ENCODE measurements at places on chromosomes 3 and 15.

GRCh38 chr3:35936571-35936970, 297.2 kb downstream of the ARPP21 start:
- no peak for DNase-seq

DNA sequence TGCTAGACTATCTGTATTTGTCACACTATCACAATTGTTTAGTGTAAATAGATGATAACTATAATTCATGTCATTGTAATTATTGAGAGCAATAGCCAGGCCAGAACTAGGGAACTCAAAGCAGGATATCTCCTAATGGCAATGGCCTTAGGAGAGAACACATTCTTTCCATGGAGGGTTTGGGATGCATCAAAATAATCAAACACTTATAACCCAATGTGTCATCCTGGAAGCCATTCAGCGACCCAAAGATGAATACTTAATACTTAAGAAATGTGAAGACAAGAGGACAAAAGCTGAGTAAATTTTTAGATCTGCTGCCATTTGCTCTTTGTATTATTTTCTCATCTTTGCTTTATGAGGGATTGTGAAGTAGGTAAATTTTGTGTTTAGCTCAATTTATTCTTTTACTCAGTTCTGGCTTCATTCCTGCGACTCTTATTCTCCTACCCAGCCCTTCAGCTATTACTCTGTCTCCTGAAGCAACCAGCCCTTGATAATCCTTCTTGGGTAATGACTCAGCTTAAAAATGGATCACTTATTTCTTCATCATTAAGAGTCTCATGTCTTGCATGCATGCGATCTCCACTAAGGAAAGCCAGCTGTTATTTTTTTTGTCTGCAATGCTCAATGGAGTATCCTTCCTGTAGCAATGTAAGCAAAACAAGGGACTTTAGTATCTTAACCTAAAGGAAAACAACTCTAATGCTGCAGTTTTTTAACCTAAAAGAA, 2.0 kb downstream of the OR4F15 start:
- no peak for DNase-seq

DNA sequence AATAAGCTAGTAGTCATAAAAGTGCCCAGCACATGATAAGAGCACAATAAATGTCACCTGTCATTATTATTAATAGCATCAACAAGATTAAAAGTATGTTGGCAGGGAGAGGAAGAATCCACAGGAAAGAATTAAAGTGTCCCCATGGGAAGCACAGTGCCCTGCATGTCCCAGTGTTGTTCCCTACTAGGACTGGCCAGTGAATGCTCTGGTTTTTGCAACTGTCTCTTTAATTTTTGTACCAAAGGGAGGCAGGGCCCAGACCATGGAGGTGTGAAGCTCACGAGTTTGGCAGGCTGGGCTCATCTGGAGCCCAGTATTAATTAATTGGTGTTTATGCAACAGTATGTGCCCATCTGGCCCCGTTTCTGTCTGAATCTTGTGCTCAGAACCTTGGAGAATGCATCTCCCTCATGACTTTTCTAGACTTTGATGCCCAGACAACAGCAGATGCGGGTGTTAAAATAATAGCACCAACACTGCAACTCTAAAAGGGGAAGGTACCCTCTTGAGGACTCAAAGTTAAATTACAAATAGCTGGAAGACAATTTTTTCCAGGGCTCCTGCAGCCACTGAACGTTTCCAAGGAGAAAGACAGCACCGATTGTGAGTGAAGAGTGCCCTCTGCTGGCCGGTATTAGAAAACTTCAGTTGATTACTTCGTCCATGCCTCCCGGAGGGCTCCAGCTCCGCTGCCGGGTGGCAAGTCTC, 71.9 kb upstream of the SPATA12 start:
- DNase-seq = peak; percentile 78

DNA sequence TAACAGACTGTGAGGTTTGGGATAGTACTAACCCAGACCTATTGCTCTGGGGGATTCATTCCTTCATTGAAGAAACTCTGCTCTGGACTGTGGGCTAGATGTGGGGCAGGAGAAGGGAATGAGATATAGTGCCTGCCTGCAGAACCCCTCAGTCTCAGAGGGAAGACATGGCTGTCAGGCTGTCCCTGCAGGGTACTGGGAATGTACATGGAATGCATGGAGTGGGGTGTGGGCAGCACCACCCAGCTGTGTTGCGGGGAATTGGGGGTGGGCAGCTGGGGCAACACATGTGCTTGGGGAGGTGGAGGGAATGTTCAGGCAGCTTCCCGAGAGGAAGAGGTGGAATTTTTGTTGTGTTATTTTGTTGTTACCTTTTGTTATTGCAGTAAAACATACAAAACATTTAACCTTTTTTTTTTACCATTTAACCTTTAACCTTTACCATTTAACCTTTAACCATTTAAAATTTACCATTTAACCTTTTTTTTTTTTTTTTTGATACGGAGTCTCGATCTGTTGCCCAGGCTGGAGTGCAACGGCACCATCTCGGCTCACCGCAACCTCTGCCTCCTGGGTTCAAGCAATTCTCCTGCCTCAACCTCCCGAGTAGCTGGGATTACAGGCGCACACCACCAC, 7.3 kb downstream of the PAQR5 start:
- DNase-seq = no peak

DNA sequence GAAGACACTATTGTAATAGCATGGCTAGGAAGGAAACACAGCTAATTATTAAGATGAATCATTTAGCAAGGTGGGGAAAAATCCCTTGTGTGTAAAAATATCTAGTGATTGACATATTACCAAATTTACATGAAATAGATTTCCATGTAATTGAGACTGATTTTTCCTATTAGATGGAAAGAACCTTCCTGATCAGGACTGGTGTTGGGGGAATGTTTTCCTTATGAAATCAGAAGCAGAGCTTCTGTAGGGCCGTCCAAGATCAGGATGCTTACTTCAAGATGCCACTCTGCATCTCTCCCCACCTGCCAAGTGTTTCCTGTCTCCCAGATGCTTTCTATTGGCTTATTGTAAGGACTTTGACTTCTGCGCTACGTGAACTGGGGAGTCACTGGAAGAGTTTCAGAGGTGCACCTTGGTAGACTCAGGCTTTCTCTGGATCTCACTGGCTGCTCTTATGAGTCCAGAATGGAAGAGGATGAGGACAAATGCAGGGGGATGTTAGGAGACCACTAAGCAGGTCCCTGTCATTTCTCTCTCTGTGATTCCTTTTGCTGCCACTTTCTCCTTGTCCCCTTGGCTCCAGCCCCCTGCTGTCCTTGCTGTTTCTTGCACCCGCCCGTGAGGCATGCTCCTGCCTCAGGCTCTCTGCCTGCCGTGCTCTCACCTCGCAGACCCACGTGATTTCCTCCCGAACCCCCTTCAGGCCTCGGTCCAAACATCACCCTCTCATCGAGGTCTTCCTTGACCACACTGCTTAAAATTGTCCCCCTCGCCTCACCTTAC, 30.1 kb downstream of the BTD start:
- DNase-seq = no peak

DNA sequence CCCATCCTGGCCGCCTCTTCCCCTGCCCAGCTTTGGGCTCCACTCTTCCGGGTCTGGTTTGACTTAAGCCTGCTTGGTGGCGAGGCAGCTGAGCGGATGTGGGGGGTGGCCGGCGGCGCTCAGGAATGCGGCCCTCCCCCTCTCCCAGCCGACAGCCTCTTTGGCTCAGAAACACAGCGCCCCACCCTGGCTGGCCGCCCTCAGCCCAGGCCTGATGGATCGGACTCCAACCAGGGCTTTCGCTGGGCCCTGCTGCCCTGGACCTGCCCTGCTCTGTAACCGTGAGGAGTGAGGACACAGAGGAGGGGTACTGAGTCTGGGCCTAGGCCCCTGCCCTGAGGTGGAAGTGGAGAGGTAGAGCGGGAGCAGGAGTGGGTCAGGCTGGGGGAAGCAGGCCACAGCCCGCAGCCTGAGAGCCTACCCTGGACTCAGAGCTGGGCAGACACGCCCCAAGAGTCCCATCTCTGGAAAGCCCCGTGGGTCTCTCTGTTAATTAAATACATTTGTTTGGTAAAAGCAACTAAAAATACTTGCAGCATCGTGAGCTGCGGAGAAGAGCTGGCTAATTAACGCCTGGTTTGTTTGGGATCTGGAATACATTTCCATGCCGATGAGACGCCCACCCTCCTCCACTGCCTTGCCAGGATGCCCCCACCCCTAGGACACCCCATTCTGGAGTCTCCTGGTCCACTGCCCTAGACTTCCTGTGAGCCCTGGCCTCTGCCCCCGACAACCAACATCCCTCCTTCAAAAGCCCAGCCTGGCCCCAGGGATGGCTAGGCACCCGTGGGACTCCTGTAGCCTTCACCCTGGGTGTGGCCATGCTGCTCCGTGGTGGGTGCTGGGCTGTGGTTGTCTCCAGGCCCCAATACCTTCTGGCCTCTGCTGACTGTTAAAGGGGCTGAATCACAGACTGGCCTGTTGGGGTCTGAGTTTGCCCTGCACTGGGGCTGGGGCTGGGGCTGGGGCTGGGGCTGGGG, 19.6 kb downstream of the PLXNA1 start:
- no peak for DNase-seq

DNA sequence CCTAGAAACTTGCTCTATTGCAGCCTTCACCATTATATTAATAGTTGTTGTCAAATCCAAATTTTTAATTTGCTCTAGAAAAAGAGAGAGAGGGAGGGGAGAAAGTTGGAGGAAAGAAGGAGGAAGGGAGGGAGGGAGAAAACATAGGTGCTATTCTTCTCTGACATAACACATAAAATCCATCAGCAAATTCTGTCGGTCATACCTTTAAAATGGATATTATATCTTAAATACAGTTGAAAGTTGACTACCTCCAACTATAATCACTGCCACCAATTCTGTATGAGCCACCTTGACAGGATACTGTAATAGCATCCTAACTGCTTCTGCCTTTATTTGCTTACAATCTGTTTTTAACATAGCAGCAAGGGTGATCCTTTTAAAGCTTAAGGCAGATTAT, 314.7 kb upstream of the ALCAM start:
- DNase-seq = no peak

- no peak for DNase-seq
These were observed 267.6 kb upstream of the MDFIC2 start for GRCh38 chr3:70580021-70580420.

DNA sequence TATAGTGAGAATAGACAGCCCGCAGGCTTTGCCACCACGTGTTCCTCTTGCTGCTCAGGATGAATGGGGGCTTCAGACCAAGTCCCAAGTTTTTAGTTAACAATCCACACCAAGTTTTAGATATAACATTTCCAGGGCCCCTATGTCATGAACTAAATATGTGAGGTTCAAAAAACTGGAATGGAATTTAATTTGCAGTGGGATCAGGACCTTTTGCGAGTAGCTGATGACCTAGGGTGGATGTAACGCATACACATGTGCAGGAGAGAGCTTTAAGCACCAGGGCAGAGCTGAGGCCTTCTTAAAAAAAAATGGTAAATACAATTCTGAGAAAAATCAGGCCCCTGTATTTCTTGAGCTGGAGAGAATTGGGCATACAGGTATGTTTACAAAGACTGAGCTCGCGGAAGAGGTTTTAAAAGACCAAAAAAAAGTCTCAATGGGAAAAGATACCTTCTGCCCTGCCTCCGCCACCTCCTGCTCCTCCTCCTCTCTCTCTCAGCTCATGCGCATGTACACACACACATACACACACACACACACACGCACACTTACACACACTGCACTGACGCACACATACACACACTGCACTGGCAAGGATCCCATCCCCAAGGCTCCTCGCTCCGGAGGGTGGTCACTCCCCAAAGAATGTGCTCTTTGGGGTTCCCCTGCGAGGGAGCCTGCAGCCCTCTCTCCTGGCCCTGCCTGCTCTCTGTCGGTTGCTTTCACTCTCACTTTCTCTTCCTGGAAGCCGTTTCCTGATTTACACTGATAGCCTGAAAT, 48.2 kb upstream of the IGF1R start:
- peak; percentile 51 for DNase-seq

- peak; percentile 25 for DNase-seq
These were observed 3.3 kb downstream of the RAB8B start for GRCh38 chr15:63192619-63193206.

- no peak for DNase-seq
These were observed 66.0 kb downstream of the GOLIM4 start for GRCh38 chr3:168029705-168030104.

- no peak for DNase-seq
These were observed 490.9 kb upstream of the CFAP20DC start for GRCh38 chr3:59540696-59541095.

- DNase-seq = no peak
These were observed 28.2 kb downstream of the GRAMD2A start for GRCh38 chr15:72169236-72169920.

DNA sequence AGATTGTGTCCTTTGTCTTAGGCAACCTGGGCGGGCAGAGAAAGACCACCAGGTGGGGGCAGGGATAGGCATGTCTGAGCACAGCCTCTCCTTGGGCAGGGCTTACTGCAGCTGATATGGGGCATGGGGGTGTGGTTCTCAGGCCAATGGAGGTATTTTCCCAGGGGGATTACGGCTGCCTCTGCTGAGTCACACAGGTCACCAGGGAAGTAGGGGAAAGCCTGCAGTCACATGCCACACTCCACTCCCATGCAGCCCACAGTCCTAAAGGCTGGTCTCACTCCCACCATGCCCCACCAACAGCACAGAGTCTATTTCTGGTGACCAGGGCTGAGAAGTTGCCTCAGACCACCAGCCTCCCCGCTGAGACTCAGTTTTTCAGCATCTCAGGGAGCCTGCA, 466.4 kb downstream of the DIPK2A start:
- no peak for DNase-seq

GRCh38 chr3:32420126-32421038, 28.7 kb downstream of the CMTM7 start:
- peak; percentile 49 for DNase-seq

- DNase-seq = peak; percentile 24
These were observed at the start of gene STAC for GRCh38 chr3:36380221-36381031. TSS of gene STAC (plus strand) at chr3:36380504. CDS start at chr3:36380644, 140 bp downstream.

- no peak for DNase-seq
These were observed 116.8 kb downstream of the USP13 start for GRCh38 chr3:179769411-179770247.

DNA sequence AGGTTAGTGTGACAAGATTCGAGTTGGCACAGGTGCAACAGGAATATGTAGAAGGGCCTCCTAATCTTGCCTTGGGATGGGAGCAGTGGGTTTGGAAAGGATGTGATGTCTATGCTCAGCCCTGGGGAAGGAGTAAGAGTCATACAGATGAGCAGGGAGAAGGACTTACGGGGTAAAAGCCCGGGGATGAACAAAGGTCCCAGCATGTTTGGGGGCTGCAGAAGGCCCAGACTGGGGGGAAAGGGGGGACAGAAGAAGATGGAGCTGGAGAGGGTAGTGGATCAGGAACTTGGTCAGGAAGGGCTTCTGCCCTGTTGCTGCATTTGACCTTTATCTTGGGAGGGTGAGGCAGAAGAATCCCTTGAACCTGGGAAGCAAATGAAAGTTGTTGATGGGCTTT, 240.1 kb upstream of the ST8SIA2 start:
- DNase-seq = no peak

DNA sequence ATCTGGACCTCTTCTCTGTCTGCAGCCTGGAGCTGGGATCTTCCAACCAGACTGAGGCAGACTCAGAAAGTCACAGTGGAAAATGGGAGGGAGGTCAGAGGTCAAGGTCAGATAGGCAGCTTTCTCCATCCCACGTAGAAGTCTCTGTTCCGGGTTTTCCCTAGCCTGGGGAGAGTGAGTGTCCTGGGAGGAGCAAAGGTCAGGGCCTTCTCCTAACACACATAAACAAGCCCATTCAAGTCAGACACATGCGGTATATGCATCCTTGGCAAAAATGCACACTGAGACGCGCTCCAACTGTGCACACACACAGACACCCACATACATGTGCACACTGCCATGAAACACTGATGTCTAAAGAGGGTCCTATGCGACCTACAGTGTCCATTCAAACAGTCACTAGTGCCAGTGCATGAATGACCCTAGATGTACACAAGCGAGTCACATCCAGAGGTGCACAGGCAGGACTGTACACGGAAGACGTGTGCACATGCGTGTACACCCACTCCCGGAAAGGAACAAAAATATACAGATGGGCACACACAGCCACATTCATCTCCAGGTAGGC, 681 bp downstream of the TWF2 start:
- no peak for DNase-seq

Measured in stimulated activated naive CD8-positive, alpha-beta T cell treated with anti-CD3 and anti-CD28 coated beads, Interleukin-15, Interleukin-2, amounts not matched to agents 100 U/mL and 50 U/mL, for 24 hours (primary cell).